ENCODE measurements at places on chromosomes 7 and 10.

DNA sequence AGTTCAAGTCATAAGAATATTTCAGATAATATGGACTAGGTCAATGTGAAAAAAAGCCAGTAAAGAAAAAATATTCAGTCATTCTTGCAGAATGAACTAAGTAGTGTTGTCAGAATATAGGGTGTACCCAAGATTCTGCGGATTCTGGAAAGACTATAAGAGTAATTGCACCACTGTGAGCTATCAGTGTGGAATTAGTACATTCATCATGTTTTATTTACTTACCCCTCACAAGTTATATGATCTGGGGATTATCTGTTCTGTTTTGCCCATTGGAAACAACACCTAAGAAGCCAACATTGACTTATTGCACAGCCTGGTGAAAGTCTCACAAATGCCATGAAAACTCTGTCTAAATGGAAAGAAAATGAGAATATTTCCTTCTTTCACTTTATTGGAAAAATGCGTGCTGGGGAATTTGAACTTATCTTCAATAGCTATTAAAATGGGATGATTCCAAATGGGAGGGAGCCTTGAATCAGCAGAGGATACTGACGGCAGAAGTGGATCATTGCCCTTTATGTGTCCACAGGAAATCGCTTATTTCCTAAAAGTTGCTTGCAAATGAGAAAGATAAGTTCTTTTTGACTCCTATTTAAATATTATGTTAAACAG is 563.3 kb upstream of the POM121L12 start:
- no peak for DNase-seq

DNA sequence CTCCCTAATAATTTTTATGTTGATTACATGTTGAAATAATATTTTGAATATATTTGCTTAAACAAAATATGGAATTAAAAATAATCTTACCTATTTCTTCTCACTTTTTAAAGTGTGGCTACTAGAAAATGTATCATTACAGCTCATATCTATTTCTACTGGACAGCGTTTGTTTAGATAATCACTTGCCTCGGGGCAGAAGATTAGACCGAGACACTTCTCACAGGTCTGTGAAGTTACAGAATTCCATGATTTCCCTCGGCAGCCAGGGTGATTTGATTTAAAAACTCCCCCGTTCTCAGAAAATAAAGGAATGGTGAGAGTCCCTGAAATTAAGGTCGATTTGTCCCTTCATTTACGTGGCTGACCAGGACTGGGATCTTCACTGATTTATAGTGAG is 162.5 kb downstream of the DGKI start:
- DNase-seq: no peak

- no peak for DNase-seq
These were observed 64.1 kb downstream of the PTPRZ1 start for GRCh38 chr7:121936951-121937623.

DNA sequence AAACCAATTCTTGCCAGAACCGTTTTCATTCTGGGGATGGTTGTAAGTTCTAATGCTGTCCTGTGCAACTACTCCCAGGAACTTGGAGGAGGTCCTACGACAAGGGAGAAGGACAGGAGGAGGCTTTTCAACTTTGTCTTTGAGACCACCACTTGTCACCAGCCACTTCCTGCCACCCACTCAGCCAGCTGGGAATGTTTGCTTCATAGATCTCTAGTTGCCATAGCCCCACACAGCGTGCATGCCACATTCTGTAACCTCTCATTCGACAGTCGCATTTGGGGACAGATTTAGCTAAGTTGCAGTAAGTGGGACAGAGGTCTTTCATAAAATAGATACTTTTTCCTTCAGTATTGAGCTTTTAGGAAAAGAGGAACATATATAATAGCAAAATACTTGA is 78.0 kb downstream of the TAF3 start:
- DNase-seq: no peak

DNA sequence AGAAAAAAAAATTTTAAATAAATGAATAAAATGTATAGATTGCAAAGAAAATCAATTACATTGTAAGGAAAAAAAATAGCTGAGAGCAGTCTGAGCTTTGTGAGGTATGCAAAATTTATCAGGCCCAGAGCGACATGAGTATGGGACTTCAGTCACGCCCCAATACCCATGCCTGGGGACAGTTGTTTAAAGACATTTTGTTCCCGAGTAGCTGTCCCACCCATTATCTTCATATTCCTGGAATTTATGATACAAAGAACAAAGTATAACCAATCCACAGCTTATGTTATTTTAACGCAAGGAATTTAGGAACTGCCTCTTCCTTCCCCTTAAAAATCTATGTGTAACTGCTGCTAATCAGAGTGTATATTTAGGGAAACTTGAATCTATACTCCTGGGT is 1.6 kb upstream of the PON2 start:
- DNase-seq: no peak

- DNase-seq: no peak
These were observed 85.9 kb downstream of the VTI1A start for GRCh38 chr10:112532956-112533355.

GRCh38 chr7:121049028-121049791 is 60.7 kb downstream of the CPED1 start:
- no peak for DNase-seq

GRCh38 chr10:120458432-120458831 is 1.4 kb downstream of the PLPP4 start:
- no peak for DNase-seq

- no peak for DNase-seq
These were observed 851.0 kb downstream of the KCNMA1 start for GRCh38 chr10:76786504-76787072.

GRCh38 chr10:6114805-6115341 is 26.0 kb downstream of the RBM17 start:
- DNase-seq: no peak

- no peak for DNase-seq
These were observed 10.3 kb upstream of the OCM start for GRCh38 chr7:5870311-5870710.

DNA sequence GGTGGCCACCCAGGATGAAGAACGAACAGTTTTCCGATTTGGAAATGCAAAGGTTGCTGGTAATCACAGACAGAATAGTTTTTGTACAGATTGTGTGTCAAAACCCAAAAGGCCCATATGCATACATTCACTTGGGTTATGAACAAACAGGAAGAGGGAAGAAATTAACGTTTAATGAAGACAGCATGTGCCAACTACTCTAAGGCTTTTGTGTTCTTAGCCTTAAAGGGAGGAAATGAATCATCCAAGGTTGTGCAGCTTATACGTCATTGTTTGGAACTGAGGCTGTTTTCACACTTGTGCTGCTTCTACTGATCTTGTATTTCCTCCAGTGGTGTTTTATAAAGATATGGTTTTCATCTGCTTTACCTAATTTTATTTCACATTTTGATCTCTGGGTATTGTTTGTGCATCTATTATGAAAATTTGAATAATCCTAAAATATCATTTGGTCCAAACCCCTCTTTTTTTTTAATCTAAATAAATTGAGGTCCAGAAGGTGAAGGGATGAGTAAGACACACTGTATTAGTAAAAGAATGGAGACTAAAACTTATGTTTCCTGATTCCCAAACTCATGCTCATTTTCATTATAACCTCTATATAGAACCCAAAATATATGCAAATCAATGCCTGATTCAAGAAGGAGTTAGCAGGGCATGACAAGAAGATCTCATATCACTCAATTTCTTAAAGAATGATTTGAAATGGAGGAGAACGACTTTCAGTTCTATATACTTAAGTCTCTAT is 373.1 kb downstream of the THSD7A start:
- no peak for DNase-seq

- no peak for DNase-seq
These were observed 92.9 kb downstream of the DNAJB6 start for GRCh38 chr7:157429680-157430224.

GRCh38 chr10:7611909-7612308 is 54.9 kb downstream of the ITIH5 start:
- DNase-seq: no peak

DNA sequence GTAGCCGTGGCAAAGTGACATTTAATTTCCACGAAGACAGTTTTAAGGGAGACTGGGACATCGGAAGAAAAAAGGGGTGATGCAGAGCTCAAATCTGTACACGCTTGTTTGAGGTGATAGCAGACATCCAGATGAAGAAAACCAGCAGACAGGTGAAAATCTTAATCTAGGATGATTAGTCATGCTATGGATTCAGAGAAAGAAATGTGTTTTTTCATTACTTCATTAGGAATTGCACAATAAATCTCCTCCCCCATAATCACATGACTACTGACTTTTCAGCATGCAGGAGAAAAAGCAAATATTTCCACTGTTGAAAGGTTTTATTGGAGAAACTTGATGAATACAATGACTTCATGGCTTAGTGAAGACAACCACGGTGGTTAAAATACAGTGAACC is 2.5 kb downstream of the NUDT5 start:
- no peak for DNase-seq

DNA sequence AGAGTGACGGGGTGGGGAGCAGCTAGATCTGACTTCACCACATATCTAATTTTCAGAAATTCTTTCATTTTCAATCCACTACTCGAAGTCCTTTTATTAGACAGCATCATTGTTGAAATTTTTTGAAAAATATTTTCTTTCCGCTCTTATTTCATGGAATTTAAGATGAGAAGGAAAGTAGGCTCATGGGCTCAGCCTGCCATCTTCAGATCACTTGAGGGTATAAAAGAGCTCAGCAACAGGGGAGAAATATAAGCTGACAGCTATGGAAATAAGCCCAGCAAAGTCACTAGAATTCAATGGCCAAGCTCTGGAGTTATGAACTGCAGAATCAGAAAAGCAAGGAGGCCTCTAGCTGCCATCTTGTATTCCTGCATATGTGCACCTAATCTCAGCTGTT is 389.1 kb downstream of the XPNPEP1 start:
- DNase-seq: no peak

DNA sequence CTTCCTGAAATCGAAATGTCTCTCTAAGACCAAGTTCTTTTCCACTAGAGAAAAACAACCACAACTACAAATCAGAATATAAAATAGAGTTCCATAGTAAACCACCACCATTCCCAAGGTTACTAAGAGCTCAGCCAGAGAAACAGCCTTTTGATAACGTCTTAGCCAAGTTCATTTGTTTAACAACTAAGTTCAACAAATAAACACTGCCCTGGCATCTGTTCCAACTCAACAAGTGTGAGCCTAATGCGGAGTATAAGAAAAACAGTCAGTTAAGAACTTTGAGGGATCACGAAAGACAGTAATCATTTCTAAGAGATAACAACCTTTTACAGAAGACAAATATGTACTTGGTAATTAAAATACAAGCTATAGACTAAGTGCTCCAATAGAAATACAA is 77.3 kb downstream of the CALD1 start:
- DNase-seq: no peak

GRCh38 chr10:24223953-24224352 is 15.0 kb downstream of the KIAA1217 start:
- no peak for DNase-seq

GRCh38 chr7:138000081-138000701 is 1.7 kb downstream of the CREB3L2 start:
- no peak for DNase-seq

- DNase-seq: no peak
These were observed 171.5 kb upstream of the SP4 start for GRCh38 chr7:21256310-21256877.

- no peak for DNase-seq
These were observed 2.2 kb upstream of the CUEDC2 start for GRCh38 chr10:102434394-102435132.

- DNase-seq: no peak
These were observed 10.6 kb upstream of the INMT start for GRCh38 chr7:30741289-30741688.

DNA sequence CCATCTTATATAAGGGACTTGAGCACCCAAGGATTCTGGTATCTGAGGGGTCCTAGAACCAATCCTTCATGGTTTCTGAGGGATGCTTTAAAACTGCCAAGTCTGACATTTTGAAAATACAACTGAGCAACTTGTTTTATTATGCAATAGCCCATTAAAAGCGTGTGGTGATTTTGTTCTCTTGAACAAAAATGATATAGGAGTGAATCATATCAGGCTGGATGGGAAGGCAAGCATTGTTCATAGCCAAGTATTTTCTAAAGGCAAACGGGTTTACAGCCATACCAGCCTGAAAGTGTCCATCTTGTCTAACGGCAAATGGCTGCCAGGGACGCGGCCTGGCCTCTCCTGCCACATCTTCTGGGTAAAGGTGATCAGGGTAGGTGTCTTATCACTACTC is 23.4 kb downstream of the RPP38 start:
- DNase-seq: no peak

DNA sequence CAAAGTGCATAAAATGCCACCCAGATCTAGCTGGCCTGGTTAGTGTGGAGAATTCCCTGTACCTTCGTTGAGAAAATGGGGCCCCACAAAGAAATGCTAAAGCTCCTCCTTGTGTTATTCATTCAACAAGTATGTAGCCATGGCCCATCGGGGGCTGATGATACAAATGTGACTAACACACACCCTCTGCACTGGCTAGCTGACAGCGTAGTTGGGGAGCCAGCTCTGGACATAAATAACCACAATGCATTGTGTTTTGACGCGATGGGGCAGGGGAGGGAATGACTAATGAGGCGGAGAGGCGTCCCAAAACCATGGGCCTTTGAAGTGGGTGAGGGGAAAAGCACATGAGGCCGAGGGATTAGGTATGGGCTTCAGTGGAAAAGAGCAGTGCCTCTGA is 28.2 kb upstream of the ASL start:
- DNase-seq: no peak

- no peak for DNase-seq
These were observed 49.7 kb upstream of the TM9SF3 start for GRCh38 chr10:96636551-96636950.

DNA sequence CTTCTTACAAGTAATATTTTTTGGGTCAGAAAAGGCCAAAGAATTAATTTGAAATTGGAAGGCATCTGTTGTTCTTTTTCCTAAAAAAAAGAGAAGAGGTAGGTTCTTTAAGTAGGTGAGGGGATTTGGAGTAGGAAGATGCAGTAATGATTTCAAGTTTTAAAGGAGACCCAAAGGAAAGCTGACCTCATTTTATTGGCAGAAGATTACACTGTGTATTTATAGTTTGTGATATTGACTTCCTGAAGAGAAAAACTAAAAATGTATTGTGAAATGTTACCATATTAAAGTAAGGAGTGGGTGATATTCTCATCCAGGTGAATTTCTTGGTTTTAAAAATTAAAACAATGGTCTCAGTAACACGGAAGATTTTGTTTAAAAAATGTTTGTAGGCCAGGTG is 56.6 kb upstream of the CELF2 start:
- no peak for DNase-seq

DNA sequence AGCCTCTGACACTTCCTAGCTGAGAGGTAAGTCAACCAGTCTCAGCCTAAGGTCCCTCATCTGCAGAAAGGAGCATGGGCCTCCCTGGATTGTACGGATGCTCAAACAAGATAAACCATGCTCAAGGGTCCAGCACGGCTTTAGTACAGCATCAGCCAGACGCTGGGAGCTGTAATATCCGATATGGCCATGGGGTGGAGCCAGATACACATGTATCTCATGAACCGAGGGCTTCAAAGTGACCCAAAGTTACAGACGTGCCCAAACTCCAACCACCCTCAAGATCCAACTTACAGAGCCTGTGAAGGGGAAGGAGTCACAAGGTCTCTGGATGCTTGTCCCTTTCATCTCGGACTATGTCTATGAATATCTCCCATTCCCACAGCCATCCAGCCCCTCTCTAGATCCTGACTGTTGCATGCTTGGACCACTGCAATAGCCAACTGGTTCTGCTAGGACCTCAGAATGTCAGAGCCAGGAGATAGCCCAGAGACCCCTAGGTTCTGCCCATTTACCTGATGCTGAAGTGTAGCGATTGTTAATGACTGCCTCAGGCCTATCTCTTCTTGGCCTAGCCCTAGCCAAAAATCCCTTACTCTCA is 142.4 kb downstream of the SH3PXD2A start:
- peak; percentile 50 for DNase-seq
